ENCODE measurements at places on chromosomes 2 and 18.
A peak's percentile ranks its signal among the peaks of the same experiment; 100 is the strongest.

DNA sequence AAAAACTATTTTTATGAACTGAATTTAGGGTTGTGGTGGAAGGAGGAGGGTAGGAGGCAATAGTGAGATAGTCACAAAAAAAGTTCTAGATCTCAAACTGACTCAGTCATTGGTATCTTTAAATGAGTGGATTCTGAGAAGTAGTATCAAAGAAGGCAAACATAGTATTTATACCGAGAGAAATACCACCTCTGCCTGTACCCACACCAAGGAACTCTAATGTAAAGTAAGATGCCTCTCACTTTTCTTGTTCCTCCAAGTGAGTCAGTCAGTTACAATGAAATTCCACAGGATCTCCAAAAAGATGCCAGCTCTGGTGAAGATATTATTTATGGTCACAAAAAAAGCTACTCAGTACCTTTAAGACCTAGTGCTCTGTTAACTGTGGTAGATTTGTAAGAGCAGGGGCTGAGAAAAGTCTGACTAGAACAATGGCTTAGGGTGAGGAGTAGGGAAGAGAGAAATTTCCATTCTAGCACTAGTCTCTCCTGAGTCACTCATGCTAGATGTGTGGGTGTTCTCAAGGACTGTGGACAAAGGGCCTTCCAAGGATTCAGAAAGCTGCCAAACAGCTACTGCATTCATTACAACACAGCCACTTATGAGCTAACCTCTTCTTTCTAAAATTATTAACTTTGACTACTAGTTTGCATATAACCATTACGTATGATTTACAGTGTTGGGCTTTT is 36.3 kb downstream of the YWHAQ start:
- DNase-seq, result no peak

DNA sequence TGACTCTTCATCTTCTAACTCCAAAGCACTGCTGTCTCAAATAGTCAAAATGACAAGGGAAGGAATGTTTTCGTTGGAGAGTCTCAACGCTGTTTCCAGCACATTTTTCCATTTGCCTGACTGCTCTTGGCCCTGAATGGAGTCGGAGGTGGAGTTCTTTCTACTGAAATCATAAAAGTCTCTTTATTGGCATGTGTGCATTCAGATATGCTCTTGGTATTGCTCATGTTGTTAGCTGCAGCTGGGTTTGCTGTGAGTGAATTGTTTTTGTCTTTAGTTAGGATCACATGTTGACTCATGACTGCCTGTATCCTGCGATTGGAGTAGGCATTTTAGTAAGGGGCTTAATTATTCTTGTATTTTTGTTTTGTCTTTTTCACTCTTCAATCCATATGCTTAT is 16.8 kb downstream of the TMEM17 start:
- DNase-seq, result no peak

DNA sequence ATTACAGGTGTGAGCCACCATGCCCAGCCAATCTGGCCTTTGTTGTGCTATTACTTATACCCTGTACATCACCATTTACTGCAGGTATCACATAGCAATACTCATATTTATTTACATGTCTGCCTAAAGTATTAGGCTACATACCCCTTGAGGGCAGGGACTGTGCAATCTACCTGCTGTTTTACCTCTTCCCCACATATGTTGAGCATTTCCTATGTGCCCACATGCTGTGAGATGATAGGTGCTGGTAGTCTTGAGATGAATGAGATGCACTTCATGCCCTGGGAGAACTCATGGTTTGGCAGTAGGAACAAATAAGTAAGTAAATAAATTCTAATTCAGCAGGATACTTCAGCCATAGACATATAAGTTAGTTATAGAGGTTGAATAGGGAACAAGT is 59.2 kb downstream of the TTC39C start:
- DNase-seq, result no peak

- DNase-seq, result no peak
Measured at GRCh38 chr18:76484749-76485387, 10.2 kb downstream of the ZNF516 start.

- peak; percentile 16 for DNase-seq
Measured at GRCh38 chr2:238099714-238100048, 459 bp upstream of the ESPNL start.

DNA sequence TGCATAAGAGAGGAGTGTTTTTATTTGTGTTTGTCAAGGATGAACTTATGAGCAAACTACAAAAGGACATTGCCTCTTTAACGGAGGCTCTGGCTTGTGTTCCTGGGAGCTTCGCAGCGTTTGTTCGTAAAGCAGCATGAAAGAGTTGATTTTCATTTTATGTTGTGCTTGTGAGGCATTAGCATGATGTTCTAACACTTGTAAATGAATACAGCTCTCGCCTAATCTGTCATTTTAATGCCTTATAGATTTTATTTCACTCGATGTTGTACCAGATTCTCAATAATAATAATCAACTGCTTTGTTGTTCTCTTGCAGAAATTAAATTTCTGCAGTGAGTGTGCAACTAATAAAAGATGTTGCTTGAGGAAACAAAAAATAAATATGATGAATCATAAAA is 687.3 kb upstream of the FANCL start:
- DNase-seq, result no peak

- no peak for DNase-seq
Measured at GRCh38 chr18:41324020-41324791, 630.8 kb upstream of the PIK3C3 start.

- no peak for DNase-seq
Measured at GRCh38 chr2:239277401-239278085, 123.3 kb downstream of the HDAC4 start.

DNA sequence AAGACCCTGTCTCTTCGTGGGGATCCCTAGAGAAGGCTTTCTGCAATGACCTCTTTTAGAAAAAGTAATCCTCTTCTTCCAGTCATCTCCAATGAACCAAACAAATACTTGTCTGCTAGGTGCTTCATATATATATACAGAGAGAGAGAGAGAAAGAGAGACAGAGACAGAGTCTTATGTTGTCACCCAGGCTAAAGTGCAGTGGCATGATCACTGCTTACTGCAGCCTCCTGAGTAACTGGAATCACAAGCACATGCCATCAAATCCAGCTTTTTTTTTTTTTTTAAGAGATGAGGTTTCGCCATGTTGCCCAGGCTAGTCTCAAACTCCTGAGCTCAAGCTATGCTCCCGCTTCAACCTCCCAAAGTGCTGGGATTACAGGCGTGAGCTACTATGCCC is 18.6 kb upstream of the PKDCC start:
- DNase-seq, result no peak

- no peak for DNase-seq
Measured at GRCh38 chr2:219125886-219126270, 34.7 kb downstream of the NHEJ1 start.

DNA sequence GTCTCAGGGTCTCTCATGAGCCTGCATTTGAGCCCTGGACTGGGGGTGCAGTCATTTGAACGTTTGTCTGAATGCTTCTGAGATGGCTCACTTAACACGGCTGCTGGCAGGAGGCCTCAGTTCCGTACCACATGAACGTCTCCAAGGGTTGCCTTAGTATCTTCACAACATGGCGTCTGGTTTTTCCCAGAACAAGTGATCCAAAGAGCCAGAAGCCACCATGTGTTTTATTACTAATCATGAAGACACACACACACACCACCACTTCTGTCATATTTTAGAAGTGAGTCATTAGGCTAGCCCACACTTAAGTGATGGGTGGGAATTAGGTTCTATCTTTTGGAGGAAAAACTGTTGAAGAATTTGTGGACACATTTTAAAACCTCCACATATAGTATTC is 15.0 kb upstream of the MYO1B start:
- no peak for DNase-seq

- DNase-seq, result no peak
Measured at GRCh38 chr2:229133155-229133772, 137.8 kb downstream of the PID1 start.

GRCh38 chr2:50770299-50770698 is 261.6 kb downstream of the NRXN1 start:
- no peak for DNase-seq

DNA sequence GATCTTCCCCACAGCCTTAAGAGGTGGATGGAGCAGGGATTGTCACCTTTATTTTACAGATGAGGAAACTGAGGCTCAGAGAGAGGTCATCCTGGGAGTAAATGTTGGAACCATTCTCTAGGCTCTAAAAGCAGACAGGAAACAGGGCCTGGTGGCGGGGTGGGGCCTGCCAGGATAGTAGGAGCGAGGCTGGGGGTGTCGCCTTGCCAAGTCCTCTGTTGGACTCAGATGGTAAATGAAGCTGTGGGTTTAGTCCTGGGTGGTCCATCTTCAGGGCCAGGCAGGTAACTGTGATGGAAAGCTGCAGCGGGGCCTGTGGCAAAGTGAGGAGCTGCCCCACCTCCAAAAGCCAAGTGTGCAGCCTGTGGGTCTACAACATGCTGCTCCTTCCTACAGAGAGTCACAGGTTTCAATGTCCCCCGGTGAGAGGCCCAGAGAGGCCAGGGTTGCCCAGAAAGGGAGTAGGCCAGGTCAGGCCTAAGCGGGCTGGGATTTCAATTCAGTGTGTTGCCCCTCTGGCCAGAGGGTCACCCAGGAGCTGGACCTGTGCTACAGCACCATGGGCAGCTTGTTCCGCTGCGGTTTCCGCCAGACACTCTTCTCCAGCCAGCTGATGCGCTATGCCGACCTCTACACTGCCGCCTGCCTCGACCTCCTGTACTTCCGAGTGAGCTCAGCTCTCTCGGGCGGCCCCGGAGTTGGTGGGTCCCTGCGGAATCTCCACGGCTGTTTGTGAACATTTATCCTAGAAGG is 6.6 kb downstream of the NT5DC4 start:
- DNase-seq, result no peak

DNA sequence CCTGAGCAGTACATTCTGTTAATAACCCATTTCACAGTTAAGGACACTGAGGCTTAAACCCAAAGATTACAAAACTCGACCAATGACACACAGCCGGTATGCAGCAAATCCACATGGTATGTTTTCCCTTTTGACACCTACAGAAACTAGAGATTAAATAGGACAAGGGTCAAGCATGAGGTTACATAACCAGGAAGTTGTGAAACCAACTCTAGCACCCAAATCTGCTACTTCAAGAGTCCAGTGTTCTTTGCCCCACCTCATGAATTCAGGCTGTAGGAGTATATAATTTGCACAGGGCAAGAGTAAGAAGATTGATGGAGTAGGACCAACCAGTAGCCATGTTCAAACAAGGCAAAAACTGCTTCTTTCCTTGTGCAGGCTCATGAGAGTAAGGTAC is 249.8 kb downstream of the BCL11A start:
- DNase-seq, result no peak

- peak; percentile 61 for DNase-seq
Measured at GRCh38 chr2:102735416-102736109, 26.3 kb upstream of the TMEM182 start.

DNA sequence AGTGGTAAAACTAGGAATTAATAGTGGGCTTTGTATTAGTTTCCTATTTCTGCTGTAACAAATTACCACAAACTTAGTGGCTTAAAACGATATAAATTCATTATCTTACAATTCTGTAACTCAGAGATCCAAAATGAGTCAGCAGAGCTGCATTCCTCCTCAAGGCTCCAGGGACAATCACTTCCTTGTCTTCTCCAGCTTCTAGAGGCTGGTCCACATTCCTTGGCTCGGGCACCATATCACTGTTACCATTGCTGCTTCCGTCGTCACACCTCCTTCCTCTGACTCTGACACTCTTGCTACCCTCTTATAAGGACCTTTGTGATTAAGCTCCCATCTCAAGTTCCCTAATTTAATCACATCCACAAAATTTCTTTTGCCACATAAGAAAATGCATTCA is 567.8 kb upstream of the KLHL29 start:
- DNase-seq, result no peak

GRCh38 chr2:24448797-24449196 is 42.3 kb upstream of the NCOA1 start:
- no peak for DNase-seq

DNA sequence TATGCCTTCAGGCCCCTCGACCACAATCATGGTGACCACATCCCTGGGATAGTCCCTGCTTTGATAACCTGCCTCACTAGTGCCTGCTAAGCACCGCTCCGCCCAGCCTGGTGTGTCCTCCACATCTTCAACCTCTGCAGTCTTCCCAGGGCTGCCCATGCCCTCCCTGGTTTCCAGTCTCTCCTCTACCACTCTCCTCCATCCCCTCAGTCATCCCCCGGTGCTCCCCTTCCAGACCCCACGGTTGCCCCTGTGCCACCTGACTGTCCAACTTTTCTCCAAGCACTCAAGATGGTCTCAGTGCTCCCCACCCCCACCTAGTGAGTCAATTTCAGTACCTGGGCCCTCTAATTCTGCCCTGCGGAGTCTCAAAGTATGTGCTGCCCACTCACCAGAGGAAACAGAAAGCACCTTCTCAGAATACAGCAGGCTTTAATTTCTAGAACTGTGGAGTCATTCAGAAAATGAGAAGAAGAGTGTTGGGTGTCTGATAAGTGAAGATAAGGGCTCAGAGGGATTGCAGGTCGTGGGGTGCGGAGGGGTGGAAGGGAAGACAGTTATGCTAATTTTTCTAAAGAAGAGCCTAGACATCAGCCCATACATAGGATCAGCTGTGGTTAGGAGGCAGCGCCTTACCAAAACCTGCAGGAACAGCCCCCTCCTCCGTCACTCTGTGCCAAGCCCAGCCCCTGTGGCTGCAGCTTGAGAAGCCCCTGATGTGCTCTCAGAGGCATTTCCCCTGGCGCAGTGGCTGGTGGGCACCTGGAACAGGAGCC is 53.6 kb upstream of the CAB39 start:
- no peak for DNase-seq

All from Peyer's patch (tissue), 4 donors.